Progenitor cell of endocrine pancreas (in vitro differentiated cells): ENCODE measurements at places on chromosomes 4 and X. TPM values are rescaled to one million over a fixed set of nuclear protein-coding genes. Genes with fewer than 3 reads are reported as not detected.

SPIN2B gene
- 19.6 and 20.3 TPM in 2 replicates for total RNA-seq

SYTL4 gene
- 1.8 and 2.9 TPM in 2 replicates for total RNA-seq

FABP2 gene
- not detected in 2 replicates for total RNA-seq

GRCh38 chr4:3040452-3041191, 33.7 kb downstream of the HTT-AS start:
- no peak overlapping the region for H3K27ac ChIP-seq
- H3K36me3 ChIP-seq = no peaks in the 10 kb centered on the region
- no peak overlapping the region for H3K4me3 ChIP-seq

DNA sequence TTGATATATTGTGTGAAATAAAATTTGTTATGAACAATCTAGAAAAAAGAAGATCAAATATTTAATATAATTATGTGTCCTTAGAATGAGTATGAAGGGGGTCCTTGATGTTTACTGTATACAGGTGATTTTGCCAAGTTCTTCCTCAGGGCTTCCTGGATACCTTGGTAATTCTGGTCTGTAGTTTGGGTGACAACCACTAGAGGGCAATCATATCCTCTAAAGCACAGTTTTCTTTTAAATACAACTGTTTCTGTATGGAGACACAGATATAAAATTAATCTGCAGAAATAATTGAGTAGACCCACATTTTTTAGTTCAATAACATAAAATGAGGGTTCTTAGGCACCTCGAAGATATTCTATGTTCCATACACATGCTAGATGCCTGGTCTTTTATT, 157.7 kb downstream of the SPANXN1 start:
- H3K4me1 ChIP-seq = no peaks in the 10 kb centered on the region
- no peak for DNase-seq
- no peaks in the 10 kb centered on the region for H3K27me3 ChIP-seq
- H3K27ac ChIP-seq = no peak overlapping the region
- H3K36me3 ChIP-seq = no peaks in the 10 kb centered on the region

GRCh38 chr4:104015680-104016079, 295.9 kb upstream of the TACR3 start:
- no peaks in the 10 kb centered on the region for H3K36me3 ChIP-seq
- no peaks in the 10 kb centered on the region for H3K27me3 ChIP-seq
- no peak for DNase-seq
- H3K4me1 ChIP-seq = peaks cover 4% of the 10 kb centered on the region
- H3K4me3 ChIP-seq = no peak overlapping the region
- H3K27ac ChIP-seq = no peak overlapping the region

DNA sequence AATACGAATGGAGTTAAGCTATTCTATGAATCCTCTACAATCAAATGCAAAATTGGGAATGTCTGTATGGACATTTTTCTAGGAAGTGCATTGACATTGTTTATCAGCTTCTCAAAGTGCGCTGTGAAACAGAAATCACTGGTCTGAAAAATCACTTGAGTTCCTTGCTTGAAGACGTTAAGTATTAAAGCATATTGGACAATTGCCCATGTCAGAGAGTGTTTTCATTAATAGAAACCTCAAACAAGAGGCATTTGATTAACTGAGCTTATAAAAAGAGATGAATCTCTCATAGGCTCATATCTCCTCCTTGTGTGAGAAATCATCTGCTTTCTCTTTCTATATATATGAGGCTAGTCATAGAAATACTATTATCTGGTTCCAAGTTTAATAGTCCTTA, 692.1 kb upstream of the POU3F4 start:
- H3K36me3 ChIP-seq = peaks cover 6% of the 10 kb centered on the region
- peaks cover 8% of the 10 kb centered on the region for H3K4me1 ChIP-seq
- no peak overlapping the region for H3K27ac ChIP-seq
- no peak overlapping the region for H3K4me3 ChIP-seq
- DNase-seq = no peak

DNA sequence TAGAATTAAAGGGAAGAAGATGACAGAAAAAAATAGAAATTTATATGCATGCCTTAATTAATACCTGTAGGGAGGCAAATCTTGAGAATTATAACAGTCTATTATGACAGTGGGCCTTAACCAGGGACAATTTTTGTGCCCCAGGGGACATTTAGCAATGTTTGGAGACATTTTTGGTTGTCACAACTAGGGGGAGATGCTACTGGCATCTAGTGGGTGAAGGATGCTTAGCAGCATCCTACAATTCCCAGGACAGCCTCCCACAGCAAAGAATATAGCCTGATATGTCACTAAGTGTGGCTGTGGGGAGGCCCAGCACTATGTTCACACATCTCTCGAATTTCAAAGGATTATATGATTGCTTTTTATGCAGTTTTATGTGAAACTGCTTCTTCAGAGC, 10.5 kb downstream of the GPR82 start:
- H3K4me1 ChIP-seq = peaks cover 5% of the 10 kb centered on the region
- no peak overlapping the region for H3K4me3 ChIP-seq
- peaks cover 1% of the 10 kb centered on the region for H3K36me3 ChIP-seq
- no peak overlapping the region for H3K27ac ChIP-seq
- DNase-seq = no peak

DNA sequence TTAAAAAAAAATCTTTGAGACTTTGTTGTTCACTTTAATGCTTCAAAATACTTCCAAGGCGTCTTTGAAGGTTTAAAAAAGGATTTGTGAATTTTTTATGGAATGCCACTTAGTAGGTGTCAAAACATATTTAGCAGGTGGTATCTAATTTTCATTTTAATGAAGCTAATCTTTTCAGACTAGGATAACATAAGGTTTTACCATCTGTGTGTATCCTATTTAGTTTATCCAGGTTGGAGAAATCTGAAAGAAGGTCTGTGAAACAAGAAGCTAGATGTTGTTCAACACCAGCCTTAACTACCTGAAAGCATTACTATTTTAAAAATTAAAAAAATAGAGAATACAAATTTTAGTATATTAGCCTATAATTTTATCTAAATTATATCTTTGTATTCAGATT, 193.4 kb downstream of the GRID2 start:
- no peaks in the 10 kb centered on the region for H3K36me3 ChIP-seq
- H3K27ac ChIP-seq = no peak overlapping the region
- no peak overlapping the region for H3K4me3 ChIP-seq
- H3K4me1 ChIP-seq = no peaks in the 10 kb centered on the region
- no peak for DNase-seq

DNA sequence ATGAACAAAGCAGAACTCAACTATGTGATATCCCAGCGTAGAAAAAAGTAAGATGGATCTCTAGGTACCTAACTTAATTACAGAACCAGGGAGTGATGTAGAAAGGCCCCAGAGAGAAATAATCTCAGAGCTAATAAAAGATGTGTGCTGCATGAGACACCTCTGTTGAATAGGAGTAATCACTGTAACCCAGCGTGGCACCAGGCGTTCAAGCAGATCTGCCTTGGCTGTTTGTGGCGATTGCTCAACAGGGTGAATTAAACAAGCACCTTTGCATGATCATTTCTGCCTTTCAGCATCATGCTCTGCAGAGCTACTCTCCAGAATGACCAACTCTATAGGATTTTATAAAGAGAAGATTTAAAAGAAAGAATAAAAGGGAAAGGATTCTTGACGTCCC, 81.7 kb upstream of the KCNIP4 start:
- no peak for DNase-seq
- H3K4me3 ChIP-seq = no peak overlapping the region
- no peak overlapping the region for H3K27ac ChIP-seq
- H3K27me3 ChIP-seq = no peaks in the 10 kb centered on the region
- H3K4me1 ChIP-seq = peaks cover 6% of the 10 kb centered on the region
- H3K36me3 ChIP-seq = no peaks in the 10 kb centered on the region

GRCh38 chrX:120549483-120550452, 11.0 kb downstream of the CUL4B start:
- no peaks in the 10 kb centered on the region for H3K27me3 ChIP-seq
- no peak for DNase-seq
- H3K4me3 ChIP-seq = no peak overlapping the region
- H3K4me1 ChIP-seq = peaks cover 3% of the 10 kb centered on the region
- peaks cover 4% of the 10 kb centered on the region for H3K36me3 ChIP-seq
